Spinal cord (tissue), 10 donors: ENCODE measurements at places on chromosomes 11 and 22. TPM values are rescaled to one million over a fixed set of nuclear protein-coding genes. Genes with fewer than 3 reads are reported as not detected.

The MFNG gene
- 3.6 TPM for total RNA-seq

The MEI1 gene
- total RNA-seq: 1.6 TPM

The HYOU1 gene
- 70.8 TPM for total RNA-seq

The NUP98 gene
- 65.7 TPM for total RNA-seq

The CASP5 gene
- total RNA-seq: 0.50 TPM

DNA sequence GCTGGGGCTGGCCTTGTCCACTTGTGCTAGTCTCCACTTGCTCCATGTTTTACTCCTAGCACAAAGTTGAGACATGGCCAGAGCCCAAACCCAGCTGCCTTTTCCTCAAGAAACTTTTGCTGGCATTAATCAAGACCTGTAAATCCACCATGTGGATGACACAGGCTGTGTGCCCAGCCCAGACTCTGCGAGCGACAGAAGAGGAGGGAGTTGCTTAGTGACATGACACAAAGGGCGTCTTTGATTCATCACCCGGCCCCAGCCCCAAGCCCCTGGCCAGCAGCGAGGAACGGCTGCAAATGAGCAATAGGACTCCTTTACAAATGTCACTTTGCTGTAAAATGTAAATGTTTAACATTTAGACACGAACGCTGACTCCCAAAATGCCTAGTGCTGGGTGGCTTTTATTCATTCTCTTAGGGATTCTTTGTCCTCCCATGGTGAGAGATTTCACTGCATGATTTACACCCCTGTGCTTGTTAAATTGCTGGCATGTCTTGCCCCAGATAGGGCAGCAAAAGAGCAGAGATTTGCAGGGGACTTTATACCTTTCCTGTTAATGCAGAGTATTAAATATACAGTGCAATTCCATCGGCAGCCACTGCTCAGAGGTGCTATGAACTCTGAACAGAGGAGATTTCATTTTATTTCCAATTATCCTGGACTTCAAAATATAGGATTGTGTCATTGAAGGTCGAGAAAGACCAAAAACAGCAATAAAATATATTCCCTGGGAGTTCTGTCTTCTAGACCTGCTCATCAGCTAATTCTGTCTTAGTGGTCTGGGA is 263.6 kb upstream of the NCAM1 start:
- DNase-seq: peak; percentile 83

- no peak for DNase-seq
These were observed 59.0 kb downstream of the RSF1 start for GRCh38 chr11:77761491-77761890.

DNA sequence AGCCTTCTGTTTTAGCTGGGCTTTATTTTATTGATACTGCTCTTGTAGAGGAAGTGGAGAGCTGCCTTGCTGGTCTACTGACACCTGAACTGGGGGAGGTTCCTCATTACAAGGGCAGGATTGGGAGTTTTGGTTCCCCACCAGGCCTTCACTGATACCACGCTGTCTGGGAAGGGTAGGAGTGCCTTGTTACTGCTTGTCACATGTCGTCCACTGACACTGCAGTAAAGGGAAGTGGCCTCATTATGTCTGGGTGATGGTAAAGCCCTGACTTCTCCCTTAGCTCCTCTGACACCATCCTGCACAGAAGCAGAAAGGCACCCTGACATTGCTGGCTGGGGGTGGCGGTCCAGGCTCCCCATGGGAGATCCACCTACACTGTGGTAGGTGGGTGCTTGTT is 38.7 kb upstream of the ELF5 start:
- DNase-seq: no peak
